ENCODE measurements at places on chromosomes 1 and 21.

DNA sequence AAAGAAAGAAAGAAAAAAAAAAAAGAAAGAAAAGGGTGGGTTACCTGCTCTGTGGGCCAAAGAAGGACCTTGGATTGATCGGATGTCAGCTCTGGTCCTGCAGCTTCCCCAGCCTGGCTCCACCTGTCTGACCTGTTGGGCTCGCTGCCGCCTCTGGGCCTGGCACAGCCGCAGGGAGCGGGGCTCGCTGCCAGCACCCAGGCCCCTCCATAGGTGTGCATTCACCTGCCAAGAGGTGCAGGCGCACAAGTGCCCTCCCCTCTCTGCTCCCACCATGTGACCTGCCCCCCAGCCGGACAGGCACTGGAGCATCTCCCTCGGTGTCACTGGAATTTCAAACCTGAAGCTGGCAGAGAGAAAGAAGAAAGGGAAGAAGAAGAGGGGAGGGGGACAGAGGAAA is 33.1 kb upstream of the GPR157 start:
- no peak for DNase-seq

- DNase-seq, result no peak
Observed at GRCh38 chr1:8011923-8012858, 13.9 kb downstream of the ERRFI1 start.

- DNase-seq, result no peak
Observed at GRCh38 chr1:207454046-207454964, at the start of gene CR2. Gene CR2, plus strand, starts transcription at chr1:207454328. Its CDS starts 91 bp downstream, at chr1:207454419.

GRCh38 chr1:156433602-156434001 is 64.6 kb downstream of the RHBG start:
- DNase-seq, result no peak

DNA sequence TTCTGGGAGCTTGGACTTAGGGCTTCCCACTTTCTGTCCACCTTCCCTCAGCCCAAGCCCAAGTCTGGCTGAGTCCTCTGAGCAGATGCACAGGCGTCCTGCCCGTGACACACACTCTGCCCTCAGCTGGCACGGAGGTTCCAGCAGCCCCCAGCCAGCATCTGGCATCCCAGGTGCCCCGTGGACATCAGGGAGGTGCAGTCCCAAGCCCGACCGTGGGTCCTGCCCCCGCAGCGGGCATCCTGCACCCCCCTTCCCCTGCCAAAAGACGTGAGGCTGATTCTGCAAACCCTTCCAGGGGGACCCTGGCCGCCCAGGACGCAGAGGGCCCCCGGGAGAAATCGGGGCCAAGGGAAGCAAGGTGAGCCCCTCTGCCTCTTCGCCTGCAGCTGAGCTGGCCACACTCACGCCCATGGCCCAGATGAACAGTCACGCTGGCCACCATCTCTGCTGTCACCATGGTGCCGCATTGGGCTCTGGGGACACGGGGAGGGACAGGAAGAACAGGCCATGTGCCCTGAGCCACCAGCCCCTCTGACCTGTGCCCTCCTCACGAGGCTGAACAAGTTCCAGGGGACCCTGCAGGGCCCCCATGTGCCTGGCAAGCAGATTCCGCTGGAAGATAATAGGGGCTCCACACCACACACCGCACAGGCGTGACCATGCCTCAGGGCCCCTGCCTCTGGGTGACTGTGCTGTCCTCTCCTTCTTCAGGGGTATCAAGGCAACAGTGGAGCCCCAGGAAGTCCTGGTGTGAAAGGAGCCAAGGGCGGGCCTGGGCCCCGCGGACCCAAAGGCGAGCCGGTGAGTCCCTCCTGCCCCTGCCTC is 20.6 kb downstream of the COL6A2 start:
- DNase-seq, result no peak

- DNase-seq, result no peak
Observed at GRCh38 chr1:22246755-22247480, 104.0 kb upstream of the WNT4 start.

GRCh38 chr1:234875328-234875952 is 253.2 kb downstream of the TOMM20 start:
- no peak for DNase-seq

DNA sequence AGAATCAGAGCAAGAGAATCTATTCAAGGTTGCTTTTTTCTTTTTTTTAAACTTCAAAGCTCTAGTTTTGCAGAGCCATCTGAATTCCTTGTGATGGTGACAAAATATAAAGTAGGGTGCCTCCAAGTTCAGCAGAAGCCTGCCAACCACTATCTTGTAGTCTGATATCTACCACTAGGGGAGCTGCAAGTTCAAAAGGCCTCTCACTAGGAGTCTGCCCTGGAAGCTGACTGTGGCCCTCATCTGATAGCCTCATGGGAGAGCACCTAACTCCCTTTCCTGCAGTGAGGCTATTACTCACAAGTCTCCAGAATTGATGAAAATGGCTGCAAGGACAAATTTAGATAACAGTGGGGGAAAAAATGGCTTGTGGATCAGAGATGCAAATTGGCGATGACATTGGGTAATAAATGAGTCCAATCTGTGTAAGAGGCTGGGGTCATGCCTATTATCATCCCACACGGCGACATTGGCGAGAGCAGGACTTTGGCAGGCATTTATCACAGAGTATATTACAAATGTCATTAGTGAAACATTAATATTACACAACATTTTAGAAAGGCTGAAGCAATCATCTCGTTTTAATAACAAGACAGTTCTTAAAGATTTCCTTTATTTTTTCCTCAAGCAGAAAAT is 10.7 kb upstream of the ZP4 start:
- DNase-seq, result no peak

GRCh38 chr1:246591047-246591446 is 24.8 kb downstream of the CNST start:
- no peak for DNase-seq

- no peak for DNase-seq
Observed at GRCh38 chr1:163774401-163774945, 452.7 kb downstream of the NUF2 start.

GRCh38 chr1:236063919-236064673 is 794 bp downstream of the NID1 start:
- no peak for DNase-seq

DNA sequence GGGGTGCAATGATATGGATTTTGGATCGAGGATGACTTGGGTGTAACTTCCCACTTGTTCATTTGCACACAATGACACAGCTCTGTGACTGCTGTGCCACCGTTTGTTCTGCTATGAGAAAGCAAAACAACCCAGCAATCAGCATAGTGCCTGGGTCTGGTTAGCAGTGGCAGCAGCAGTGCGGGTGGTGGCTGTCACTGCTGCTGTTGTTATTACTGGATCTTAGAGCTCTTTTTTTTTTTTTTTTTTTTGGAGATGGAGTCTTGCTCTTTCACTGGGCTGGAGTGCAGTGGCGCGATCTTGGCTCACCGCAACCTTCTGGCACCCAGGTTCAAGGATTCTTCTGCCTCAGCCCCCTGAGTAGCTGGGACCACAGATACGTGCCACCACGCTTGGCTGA is 56.9 kb downstream of the TBCE start:
- no peak for DNase-seq

GRCh38 chr21:32803651-32804050 is 32.1 kb upstream of the PAXBP1 start:
- DNase-seq, result no peak
